ENCODE measurements at places on chromosomes 5 and 9. TPM values are rescaled to one million over a fixed set of nuclear protein-coding genes. Genes with fewer than 3 reads are reported as not detected.

KCNN2 gene
- total RNA-seq = 7.2 TPM

DNA sequence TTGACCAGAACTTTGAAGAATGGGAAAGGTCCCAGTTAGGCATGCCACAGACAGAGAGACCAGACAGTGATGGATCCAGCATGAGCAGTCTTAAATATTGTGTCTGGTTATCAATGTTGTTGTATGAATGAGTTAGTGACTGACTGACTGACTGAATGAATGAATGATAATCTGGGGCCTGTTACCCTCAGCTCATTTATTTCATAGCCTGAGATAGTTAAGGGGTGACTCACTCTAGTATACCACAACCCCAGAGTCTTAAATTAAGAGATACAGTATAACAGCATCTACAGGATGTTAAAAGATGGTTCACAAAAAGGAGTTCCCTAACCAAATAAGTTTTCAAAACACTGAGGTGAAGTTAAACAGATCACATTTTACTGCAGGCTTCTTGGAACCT is 133.5 kb downstream of the SGCD start:
- no peak for DNase-seq

- no peak for DNase-seq
Observed at GRCh38 chr5:89712134-89712700, 697.3 kb downstream of the CETN3 start.

WDR31 gene
- total RNA-seq = 12.4 TPM

DNA sequence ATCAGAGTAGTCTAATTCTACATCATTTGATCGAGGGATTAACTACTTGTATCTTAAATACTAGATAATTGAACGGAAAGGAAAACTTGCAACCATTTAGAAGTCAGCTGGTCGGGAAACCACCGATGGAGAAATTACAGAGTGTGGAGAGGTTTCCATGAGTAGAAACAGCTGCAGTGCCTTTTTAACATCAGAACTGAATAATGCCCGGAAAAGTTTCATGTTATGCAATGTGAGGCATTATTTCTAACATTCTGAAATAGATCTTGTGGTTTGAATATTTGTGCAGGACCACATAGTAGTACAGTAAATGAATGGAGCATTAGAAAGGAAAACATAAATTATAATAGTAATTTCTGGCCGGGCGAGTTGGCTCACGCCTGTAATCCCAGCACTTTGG is 88.1 kb upstream of the RNF180 start:
- no peak for DNase-seq

OCLN gene
- 2.0 TPM for total RNA-seq

DNA sequence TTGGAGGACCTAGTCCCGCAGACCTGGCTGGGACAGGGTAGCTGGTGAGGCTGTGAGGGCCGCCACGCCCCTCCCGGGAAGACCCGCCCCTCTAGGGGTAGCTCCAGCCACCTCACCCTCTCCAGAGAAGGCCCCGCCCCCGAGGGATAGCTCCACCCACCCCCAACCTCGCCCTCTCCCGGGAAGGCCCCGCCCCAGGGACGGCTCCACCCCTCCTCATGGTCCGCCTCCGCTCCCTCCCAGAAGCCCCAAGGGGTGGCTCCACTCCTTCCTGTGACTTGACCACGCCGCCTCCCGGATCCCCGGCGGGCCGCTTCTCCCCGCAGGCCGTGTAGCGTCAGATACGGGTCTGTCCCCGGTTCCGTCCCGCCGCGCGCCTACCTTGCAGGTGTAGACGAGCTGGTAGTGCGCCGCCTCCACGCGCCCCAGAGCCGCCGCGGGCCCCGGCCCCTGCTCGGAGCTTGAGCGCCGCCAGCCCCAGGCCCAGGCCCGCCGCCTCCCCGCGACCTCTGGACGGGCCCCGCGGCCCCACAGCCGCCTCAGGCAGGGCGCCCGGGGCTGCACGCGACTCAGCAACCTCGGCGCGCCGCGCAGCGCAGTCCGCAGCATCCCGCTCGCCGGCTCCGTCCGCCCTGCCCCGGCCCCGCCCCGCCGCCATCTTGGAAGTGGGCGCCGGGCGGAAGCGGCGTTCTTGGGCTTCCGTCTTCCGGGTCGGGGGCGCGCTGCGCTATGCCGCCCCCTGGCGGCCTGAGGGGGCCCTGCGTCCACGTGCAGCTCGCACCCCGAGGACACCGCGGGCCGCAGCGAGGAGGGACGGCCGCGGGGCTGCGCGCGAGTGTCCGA is at the start of gene DNLZ:
Gene DNLZ, minus strand, starts transcription at position 639 of the 843 bp plus-strand sequence. Its CDS starts 30 bp downstream, at position 609.
- peak; percentile 98 for DNase-seq

- no peak for DNase-seq
Observed at GRCh38 chr5:64637144-64637543, 53.2 kb upstream of the SHISAL2B start.

DNA sequence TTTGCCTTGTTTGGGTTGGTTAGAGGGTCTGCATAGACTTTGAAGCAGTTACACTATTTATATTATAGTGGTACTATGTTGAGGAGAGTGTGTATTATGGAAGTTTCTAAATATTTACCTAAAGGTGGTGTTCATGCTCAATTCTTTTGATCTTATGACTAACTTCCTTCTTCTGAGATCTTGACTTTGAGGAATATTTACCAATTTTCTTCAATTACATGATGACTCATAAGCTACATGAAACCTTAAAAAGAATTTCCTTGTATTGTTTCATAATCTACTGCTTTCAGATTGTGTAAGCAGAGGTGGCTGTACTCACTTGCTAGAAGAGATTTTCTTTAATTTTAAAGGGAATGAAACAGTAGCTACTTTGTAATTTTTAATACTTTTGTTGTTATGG is 276.1 kb downstream of the TAF11L14 start:
- no peak for DNase-seq

C5orf22 gene
- 25.8 TPM for total RNA-seq

GRCh38 chr9:87618226-87618625 is 107.7 kb upstream of the CTSL start:
- DNase-seq = no peak

LMNB1 gene
- total RNA-seq = 1.8 TPM

POU5F2 gene
- total RNA-seq = 0.16 TPM

- peak; percentile 64 for DNase-seq
Observed at GRCh38 chr5:158899792-158900191, 199.9 kb downstream of the EBF1 start.

PAPPA gene
- total RNA-seq = 0.69 TPM

DNA sequence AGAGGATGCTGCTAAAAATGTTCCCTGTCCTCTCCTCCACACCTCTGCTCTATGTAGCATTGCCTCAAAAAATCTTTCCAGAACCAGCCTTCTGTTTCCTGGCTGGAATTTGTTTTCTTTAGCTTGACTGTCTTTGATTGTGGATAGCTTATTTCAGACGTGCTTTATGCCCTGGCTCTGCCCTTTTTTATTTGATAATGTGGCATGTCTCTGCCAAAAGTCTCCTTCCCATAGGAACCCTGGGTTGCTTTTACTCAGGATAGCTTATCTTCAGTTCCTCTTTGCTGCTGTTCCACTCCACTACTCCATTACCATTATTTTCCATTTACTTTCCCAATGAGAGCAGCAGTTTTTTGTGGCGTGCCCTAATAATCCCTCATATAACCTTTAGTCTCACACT is 885 bp upstream of the TMEM252 start:
- no peak for DNase-seq

DNA sequence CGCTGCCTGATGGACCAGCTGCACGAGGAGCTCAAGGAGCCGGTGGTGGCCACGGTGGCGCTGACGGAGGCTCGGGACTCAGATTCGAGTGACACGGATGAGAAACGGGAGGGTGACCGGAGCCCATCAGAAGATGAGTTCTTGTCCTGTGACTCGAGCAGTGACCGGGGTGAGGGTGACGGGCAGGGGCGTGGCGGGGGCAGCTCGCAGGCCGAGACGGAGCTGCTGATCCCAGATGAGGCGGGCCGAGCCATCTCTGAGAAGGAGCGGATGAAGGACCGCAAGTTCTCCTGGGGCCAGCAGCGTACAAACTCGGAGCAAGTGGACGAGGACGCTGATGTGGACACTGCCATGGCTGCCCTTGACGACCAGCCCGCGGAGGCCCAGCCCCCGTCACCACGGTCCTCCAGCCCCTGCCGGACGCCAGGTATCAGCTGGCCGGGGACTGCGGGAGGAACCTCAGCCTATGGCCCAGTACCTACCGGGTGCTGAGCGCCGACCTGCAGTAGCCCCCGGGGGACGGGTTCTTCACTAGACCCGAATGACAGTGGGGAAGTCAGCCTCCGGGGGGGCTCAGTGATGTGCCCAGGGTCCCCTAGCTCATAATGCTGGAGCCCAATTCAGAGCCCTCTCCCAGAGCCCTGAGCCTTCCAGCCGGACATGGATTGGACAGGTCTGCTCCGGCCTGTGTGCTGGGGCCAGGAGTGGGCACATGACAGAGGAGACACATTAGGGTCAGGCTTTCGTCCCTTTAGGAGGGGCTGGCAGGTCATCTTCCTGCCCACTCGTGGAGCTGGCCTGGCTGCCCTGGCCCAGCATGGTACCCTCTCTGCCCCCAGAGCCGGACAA is 33.0 kb downstream of the USP20 start:
- no peak for DNase-seq

DNA sequence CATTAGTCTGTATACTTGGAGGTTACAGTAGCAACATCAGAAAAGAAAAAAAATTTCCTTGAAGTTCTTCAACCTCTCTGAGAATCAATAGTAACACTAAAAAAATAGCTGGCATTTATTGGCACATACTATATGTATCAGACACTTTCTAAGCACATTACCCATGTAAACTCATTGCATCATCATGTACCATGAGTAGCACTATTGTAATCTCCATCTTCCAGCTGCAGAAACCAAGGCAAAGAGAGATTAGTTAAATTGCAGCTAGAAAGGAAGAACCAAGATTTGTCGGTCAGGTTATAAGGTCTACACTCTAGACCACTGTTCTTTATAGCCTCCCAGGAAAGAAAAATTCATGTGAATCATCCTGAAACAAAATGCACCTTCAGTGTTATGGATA is 31.4 kb upstream of the RAB3C start:
- no peak for DNase-seq

- no peak for DNase-seq
Observed at GRCh38 chr9:114369216-114370130, 18.3 kb downstream of the AKNA start.

- no peak for DNase-seq
Observed at GRCh38 chr5:37565062-37565670, 186.0 kb downstream of the WDR70 start.
